Gastroesophageal sphincter (tissue), 4 donors: ENCODE measurements at places on chromosomes 2 and 18.
A peak's percentile ranks its signal among the peaks of the same experiment; 100 is the strongest.

GRCh38 chr18:56873441-56874140 lies 222.4 kb downstream of the WDR7 start:
- no peak for ATAC-seq

DNA sequence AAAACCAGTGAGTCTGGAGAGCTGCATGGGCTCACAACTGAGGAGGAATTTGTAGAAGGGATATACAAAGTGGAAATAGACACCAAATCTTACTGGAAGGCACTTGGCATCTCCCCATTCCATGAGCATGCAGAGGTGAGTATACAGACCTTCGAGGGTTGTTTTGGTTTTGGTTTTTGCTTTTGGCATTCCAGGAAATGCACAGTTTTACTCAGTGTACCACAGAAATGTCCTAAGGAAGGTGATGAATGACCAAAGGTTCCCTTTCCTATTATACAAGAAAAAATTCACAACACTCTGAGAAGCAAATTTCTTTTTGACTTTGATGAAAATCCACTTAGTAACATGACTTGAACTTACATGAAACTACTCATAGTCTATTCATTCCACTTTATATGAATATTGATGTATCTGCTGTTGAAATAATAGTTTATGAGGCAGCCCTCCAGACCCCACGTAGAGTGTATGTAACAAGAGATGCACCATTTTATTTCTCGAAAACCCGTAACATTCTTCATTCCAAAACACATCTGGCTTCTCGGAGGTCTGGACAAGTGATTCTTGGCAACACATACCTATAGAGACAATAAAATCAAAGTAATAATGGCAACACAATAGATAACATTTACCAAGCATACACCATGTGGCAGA lies 3.6 kb downstream of the TTR start:
- ATAC-seq = no peak

GRCh38 chr18:48238206-48238605 lies 171.0 kb downstream of the ZBTB7C start:
- ATAC-seq = no peak

GRCh38 chr18:48186861-48187260 lies 222.3 kb downstream of the ZBTB7C start:
- ATAC-seq = no peak

DNA sequence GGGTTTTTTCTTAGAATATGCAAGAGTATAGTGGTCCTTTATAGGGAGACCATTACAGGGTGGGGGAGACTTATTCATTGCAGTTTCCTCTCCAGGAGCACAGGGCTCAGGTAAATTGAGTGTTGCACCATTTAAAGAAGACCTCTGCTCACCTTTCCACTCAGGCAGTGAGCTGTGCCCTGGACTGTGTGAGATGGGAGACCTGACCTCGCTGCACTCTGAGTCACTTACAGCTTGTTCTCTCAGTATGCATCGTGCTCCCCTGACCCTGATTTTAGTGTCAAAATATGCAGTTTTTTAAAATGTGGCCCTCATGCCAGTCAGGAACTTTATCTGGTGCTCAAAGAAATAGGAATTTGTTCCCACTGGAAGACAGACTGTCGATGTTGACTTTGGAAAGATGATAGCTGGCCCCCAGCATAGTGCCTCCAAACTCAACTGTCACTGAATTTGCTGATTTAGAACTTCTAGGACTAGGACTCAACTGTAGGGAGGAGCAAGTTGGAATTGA lies 146.7 kb upstream of the EPAS1 start:
- ATAC-seq = no peak

DNA sequence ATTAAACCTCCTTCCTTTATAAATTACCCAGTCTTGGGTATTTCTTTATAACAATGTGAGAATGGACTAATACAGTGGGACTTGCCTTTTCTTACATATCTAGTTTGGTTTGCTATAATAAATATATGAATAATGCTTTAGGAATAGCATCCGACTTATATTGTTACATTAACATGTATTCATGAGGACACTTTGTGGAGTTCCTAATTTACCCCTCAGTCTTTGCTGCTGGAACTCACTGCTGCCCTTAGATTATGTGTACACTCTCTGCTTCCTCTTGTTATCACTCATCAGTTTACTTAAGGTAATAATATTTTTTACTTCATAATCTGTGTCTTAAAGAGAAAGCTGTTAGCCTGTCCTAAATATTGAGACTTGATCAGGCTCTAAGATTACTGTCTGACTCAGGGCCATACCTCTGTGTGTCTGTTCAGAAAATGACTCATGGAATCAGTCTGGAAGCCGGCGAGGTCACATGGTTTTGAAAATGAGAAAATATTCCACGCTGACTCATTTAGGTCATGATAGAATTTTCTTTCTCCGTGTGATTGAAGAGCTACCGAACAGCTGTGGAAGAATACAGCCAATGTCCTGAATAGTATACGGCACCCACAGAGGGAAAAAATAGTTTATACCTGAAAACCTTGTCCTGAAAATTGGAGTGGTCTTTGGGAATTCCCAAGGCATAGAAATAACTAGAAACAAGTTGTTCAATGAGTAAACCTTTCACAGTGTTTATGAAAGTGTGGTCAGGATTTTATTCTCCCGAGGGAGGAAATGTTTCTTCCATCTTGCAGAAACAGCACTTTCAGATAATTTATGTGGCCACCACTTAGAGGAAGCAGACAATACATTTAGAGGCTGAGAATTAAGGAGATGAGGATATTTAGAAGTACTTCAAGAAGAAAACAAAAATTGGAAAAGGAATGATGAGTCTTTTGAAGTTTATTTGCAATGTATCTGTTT lies 156.4 kb downstream of the DSEL start:
- ATAC-seq = peak; percentile 95

DNA sequence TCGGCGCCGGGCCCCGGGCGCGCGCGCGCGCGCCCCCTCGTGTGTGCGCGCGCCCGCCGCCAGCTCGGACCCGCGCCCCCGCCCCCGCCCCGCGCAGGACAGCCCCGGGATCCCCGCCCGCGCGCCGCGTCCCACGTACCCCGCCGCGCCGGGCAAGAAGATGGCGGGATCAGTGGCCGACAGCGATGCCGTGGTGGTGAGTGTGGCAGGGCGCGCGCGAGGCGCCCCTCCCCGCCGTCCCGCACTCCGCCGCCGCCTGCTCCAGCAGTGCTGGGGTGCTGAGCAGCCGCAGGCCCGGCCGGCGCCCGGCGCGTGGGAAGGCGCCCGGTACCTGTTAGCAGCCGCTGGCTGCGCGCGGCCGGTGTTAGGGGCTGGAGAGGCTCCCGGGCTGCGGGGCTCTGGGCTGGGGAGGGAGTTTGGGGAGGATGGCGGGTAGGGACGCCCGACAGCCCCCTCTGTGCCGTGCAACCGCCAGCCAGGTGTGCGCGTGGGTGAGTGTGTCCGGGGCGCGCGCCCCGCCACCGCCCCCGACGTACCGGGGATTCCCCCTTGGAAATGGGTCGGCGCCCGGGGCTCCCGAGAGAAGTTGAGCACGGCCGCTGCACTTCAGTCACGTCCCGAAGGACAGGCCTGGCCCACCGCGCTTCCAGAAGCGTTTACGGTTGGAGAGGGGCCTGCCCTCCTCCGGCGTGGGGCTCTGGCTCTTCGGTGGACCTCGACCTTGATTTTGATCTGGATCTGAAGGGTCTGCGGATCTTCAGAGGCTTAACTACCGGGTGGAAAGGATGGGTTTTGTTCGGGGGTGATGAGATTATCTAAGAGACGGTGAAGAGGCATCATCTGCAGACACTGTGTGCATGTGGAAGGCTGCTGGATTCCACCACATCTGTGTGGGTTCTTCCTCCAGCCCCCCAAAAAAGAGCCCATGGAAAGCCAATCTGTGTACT lies 697 bp downstream of the LGALSL start:
- peak; percentile 72 for ATAC-seq

DNA sequence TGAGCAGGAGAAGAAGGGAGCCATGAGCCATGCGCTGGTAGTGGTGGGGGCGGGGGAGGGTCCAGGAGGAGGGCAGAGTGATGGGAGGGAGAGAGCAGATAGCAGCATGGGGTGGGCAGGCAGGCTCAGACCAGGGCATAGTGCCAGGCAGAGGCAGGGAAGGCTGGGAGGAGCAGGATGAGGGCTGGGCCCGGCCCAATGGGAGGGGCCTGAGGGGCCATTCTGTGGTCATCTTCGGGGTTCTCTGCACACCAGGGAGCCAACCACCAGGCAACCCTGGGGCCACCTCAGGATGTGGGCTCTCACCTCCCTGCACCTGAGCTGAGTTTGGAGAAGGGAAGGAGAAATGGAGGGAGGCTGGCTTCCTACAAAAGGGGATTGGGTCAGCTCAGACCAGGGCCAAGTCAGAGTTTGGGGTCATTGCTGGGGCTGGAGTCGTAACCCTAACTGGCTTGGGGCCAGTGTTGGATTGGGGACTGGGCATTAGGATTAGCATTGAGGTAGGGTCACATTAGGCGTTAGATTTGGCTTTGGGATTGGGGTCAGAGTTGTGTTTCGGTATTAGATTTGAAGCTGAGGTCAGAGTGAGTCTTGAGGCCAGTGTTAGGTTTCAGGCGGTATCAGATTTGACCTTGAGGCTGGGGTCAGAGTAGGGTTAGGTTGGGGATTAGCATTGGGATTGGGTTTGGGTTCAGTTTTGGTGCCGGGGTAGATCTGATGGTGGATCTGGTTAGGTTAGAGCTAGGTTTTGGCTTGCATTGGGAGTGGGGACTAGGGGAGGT lies 11.2 kb downstream of the VIL1 start:
- peak; percentile 36 for ATAC-seq

- ATAC-seq = no peak
Observed at GRCh38 chr2:105928563-105928962, 183.9 kb downstream of the NCK2 start.

- ATAC-seq = no peak
Observed at GRCh38 chr2:3212984-3213383, 164.6 kb downstream of the EIPR1 start.

- no peak for ATAC-seq
Observed at GRCh38 chr2:165474619-165475276, 5.2 kb downstream of the CSRNP3 start.

GRCh38 chr2:6203291-6203959 lies 511.2 kb downstream of the SOX11 start:
- no peak for ATAC-seq

- ATAC-seq = no peak
Observed at GRCh38 chr18:75128911-75129716, 79.8 kb downstream of the PTGR3 start.

- peak; percentile 41 for ATAC-seq
Observed at GRCh38 chr2:216632952-216633615, at the start of gene IGFBP2. IGFBP2 (plus strand) TSS chr2:216633420; CDS start chr2:216633524, 104 bp downstream.

DNA sequence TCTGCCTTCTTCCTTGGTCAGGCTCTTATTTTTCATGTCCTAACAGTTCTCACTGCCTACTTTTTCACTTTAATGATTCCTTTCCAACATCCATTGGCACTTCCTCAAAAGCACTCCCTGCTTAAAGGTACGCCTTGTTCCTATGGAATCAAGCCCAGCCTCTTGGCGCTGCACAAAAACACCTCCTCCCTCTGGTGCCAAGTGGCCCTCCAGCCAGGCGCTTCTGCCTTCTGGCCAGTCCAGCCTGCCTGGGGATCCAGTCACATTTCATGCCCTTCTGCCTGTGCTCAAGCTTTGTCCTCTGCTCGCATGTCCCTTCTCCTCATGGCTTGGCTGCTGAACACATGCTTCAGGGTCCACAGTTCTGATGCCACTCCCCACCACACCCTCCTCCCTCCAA lies 6.3 kb downstream of the TPRKB start:
- no peak for ATAC-seq

GRCh38 chr2:11824901-11825828 lies 78.7 kb downstream of the LPIN1 start:
- no peak for ATAC-seq

DNA sequence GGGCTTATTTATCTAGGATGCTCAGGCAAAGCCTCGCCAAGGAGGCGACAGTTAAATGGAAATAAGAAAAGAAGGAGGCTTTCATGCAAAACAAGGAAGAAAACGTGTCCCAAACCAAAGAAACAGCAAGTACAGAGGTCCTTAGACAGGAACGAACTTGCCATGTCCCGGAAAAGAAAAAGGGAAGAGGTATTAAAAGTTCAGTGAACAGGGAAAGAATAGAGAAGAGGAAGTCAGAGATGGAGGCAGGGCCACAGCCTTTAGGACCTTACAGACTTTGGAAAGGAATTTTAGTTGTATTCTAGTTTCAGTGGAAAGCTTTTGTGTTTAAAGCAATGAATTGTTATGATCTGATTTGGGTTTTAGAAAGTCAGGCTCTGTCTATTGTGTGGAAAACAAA lies 22.1 kb downstream of the IKZF2 start:
- no peak for ATAC-seq

- ATAC-seq = no peak
Observed at GRCh38 chr2:45329045-45329677, 281.9 kb downstream of the SRBD1 start.

DNA sequence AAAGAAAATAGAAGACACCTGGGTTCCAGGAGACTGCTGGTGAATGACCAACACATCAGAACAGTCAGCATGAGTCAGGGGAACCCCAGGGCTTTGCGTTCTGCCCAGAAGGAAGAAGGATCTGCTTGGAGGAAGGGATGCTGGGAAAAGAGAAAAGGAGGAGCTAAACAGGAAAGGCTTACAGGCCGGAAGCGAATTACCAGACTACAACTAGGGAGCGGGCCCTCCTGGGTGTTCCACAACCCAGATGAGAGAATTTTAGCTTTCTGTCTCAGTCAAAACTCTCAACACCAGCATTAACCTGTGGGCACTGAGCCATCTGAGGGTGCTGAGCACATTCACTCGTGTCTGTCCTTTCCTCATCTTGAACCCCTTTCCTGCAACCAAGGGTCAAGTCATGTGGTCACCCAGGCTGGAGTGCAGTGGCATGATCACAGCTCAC lies 19.2 kb downstream of the CDC42EP3 start:
- ATAC-seq = no peak

DNA sequence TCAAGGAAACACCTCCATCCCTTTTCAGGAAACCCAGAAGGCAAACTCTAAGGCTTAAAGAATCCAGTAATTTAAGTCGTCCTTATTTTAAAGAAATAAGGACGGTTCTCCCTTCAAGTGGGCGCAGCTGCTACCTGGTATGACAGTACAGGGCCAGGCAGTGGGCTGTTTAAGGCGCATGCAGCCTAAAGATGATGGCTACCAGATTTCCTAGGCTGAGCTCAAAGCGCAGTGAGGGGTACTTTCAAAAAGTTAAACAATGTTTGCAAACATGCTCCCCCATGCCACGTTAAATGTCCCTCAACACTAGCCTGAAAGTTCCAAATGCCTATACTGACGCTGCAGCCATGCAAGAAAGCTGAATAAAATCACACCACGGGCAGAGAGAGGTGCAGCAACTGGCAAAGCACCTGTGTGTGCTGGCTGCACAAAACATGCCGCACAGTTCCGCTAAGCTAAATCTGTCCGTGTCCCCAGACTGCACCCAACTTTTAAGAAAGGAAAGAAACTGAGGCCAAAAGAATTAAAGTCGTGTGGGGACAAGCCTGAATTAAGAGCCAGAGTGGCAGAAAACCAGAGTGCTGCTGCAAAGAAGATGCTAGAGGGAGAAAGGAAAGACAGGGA lies 583 bp downstream of the HIBCH start:
- ATAC-seq = peak; percentile 4

- no peak for ATAC-seq
Observed at GRCh38 chr18:76978616-76979015, 154.0 kb downstream of the MBP start.

DNA sequence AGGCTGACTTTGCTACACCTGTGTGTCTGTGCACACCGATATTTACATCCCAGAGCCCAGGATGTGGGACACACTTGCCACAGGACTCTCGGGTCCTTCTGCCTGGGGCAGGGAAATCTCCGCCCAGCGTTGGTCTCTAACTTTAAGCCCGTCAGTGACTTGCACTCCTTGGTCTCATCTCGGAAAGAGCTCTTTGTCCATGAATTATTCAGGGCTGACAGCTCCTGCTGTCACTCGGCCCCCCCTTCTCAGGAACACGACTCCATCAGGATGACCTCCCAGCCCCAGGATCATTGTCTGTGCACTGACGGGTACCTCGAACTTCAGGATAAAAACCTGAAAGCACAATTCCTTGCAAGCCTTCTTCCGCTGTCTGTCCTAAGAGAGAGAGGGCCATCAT lies 26.6 kb downstream of the PLB1 start:
- ATAC-seq = no peak
